ENCODE measurements at places on chromosomes 11 and 22.

DNA sequence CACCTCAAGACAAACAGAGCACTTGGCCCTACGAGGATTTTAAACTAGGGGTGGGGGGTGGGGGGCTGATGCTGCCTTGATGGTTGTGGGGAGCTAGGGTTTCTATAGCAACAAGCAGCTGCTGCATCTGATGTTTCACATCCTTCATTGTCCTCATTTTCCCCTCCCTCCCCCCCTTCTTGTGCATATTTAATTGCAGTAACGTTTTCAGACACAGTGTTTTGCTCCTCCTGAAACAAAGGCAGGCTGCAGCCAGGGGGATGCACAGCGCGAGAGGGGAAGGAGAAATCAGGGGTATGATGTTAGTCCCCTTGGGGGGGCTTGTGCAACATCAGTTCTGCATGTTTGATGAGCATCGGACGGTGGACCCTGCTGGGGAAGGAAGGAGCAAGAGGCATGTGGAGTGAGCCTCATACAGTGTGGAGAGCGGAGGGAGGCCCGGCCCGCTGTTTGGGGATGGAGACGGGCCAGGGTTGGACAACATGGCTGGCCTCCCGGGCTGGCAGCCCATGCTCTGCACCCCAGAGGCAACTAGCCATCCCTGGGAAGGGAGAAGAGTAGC lies 208.3 kb downstream of the CEP164 start:
- no peak for DNase-seq

GRCh38 chr11:93291898-93292297 lies 38.6 kb upstream of the DEUP1 start:
- no peak for DNase-seq

DNA sequence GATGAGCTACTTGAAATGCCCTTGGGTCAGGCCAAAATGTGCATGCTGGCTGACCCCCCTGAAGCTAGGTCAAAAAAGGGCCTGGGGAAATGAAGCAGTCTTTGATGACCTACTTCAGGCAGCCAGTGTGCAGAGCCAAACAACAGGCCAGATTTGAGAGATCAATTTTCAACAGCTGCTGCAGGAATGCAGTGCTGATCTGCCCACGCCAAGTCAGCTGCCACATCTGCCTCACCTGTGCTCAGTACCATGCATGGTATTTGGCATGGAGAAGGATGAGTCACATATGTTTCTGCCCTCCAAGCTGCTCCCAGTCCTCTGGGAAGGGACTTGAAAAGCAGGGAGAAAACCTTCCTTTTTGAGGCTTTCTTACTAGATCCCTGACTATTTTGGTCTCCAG lies 35.8 kb downstream of the MTNR1B start:
- no peak for DNase-seq

DNA sequence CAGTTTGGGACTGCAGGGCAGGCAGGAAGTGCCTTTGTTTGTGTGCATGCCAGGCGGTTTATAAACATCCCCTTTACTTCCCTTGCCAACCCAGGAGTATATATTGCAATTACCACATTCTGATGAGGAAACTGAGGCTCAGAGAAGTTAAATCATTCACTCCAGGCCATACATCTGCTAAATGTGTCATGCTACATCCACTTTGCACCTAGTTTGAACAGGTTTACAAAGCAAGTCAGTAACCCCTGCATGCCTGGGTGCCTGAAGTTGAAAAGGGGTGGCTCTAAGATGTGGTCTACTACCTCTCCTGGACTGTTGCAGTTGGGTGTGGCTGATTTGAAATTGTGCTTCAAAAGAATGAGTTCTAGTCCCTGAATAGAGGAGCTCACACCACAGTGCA lies 23.6 kb downstream of the FLI1 start:
- DNase-seq = no peak

DNA sequence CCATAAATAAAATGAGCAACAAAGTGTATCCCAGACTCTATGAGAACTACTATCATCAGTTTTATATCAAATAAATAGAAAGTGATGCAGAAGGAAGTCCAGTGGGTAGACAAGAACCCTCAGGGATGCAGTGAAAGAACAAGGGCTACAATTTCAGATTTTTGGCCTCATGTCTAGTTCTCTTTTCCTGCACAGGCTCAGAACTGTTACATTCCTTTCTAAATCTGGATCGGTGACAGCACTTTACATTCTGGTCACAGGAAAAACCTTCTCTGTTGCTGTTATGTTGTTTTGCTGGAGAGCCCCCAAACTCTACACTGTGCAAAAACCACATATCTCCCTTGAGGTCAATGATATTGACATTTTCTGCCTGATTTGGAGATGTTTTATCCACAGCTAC lies 108.8 kb upstream of the ANO5 start:
- no peak for DNase-seq

- no peak for DNase-seq
These were observed 22.9 kb downstream of the GUCD1 start for GRCh38 chr22:24532075-24532474.

- DNase-seq = no peak
These were observed 86.8 kb upstream of the OR4B1 start for GRCh38 chr11:48129697-48130395.

- no peak for DNase-seq
These were observed 105.4 kb downstream of the BCR start for GRCh38 chr22:23285734-23286133.

- DNase-seq = no peak
These were observed 14.6 kb downstream of the CAPN5 start for GRCh38 chr11:77081381-77081851.
